ENCODE measurements at places on chromosomes 16 and 17.

DNA sequence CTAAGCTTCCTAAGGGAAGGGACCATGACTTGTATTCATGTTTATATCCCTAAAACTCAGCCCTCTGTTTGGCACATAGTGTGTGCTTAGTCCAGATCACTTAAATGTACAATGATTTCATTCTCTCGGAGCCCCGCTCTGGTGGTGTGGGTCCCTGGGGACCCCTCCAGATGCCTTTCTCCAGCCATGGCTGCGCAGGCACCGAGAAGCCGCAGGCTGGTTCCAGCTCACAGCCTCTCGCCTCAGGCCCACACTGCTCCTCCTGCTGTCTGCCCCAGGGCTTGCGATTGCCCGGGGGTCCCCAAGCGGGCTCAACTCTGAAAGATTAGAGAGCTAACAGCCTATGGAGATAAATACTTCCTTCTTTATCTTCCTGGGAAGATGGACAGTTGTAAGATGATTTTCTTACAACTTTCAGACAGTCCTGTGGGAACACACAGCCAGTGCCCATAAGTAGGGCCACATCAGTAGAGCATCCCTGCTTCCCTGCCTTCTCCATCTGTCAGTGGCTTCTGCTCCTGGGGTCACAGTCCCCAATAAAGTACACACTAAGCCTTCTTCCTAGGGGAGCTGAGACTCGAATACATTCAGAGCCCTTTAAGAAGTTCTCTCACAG lies 66.2 kb downstream of the CENPV start:
- H3K4me1 ChIP-seq, result peaks cover 32% of the 10 kb centered on the region
- H3K4me3 ChIP-seq, result no peak overlapping the region
- H3K36me3 ChIP-seq, result peaks cover 11% of the 10 kb centered on the region

DNA sequence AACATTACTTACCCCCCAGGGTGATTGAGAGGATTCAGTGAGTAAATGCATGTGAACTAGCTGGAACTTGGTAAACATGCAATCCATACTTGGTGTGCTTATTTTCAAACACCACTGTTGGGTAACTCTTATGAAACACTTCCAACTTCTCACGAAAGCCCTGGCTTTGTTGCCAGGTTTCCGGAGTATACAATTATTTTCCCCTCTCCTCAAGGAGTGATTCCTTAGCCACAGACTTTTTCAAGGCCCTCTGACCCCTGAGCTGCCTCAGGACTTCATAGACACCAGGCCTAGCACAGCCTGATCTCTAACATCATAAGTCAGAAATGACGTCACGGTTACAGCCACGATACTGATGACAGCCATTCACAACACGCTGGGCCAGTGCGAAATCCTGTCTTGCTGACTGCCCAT lies 27.6 kb downstream of the HSD17B2 start:
- peaks cover 37% of the 10 kb centered on the region for H3K4me1 ChIP-seq
- no peak overlapping the region for H3K27ac ChIP-seq
- no peak overlapping the region for H3K4me3 ChIP-seq
- peaks cover 15% of the 10 kb centered on the region for H3K27me3 ChIP-seq
- no peak for DNase-seq
- no peaks in the 10 kb centered on the region for H3K36me3 ChIP-seq

DNA sequence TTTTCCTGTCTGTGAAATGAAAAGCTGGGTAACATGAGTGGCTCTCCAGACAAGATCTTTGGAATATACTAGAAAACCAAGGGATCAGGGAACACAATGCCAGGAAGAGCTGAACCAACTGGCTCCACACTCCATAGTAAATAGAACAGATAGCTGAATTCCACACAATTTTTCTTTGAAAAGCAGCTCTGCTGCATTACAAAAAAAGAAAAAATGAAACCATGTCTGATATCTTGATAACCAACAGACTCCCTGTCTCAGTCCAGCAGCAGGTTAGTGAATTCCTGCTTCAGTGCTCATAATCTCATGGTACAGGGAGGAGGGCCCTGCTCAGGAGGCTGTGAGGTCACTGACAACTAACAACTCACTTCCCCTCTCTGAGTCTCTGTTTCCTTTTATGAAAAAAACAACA lies 97.1 kb downstream of the CDH11 start:
- H3K36me3 ChIP-seq, result peaks cover 80% of the 10 kb centered on the region
- peaks cover 13% of the 10 kb centered on the region for H3K4me1 ChIP-seq
- H3K27me3 ChIP-seq, result peaks cover 3% of the 10 kb centered on the region
- no peak for DNase-seq

GRCh38 chr17:74758848-74759168 lies 10.4 kb downstream of the NHERF1 start:
- H3K36me3 ChIP-seq, result no peaks in the 10 kb centered on the region
- peak overlapping the region; percentile 28 for H3K4me3 ChIP-seq
- no peak overlapping the region for H3K27ac ChIP-seq
- no peaks in the 10 kb centered on the region for H3K27me3 ChIP-seq
- DNase-seq, result no peak

DNA sequence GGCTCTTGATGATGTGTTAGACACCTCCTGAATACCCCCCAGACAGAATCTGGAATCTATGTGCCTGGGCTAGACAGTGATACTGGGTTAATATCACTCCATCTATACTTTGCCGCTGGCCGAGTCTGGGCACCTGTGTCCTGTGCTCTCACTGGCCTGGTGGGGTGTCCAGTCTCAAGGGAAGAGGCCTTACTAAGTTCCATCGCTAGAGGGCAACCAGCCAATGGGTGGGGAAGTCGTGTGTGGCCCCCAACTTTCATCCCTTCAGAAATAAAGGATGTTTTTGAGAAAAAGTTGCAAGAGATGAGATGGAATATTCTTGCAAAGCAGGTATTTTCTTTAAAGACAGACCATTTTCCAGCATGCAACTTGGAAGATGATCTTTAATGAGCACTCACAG lies 1.6 kb upstream of the GLP2R start:
- H3K4me3 ChIP-seq, result no peak overlapping the region
- DNase-seq, result no peak
- peaks cover 12% of the 10 kb centered on the region for H3K27me3 ChIP-seq
- H3K36me3 ChIP-seq, result no peaks in the 10 kb centered on the region
- no peak overlapping the region for H3K27ac ChIP-seq

- H3K27ac ChIP-seq, result no peak overlapping the region
- no peak for DNase-seq
- peaks cover 7% of the 10 kb centered on the region for H3K4me1 ChIP-seq
- H3K27me3 ChIP-seq, result no peaks in the 10 kb centered on the region
- peaks cover 88% of the 10 kb centered on the region for H3K36me3 ChIP-seq
- no peak overlapping the region for H3K4me3 ChIP-seq
Measured at GRCh38 chr17:44940317-44940716, 7.3 kb downstream of the KIF18B start.

DNA sequence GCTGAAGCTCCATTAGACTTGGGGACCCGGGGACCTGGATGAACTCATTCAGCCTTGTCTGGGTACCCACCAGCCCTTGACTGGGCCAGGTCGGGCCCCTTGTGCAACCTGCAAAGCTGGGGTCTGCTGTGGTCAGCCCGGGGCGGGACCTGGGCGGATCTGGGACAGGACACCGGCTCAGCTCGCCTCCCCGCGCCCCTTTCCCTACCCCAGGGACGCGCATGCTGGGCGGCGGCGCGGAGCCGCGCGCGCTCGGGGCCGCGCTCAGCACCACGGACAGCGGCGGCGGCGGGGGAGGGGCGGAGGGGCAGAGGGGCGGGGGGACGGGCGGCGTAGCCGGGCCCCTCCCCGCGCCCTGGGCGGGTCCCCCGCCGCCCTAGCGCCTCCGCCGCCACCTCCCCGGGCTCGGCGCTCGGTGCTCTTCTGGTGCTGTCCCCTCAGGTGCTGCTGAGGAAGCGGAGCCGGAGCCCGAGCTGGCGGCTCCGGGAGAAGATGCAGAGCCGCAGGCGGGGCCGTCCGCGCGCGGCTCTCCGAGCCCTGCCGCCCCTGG lies 7.4 kb downstream of the ACD start:
- H3K36me3 ChIP-seq, result no peaks in the 10 kb centered on the region
- H3K4me3 ChIP-seq, result no peak overlapping the region
- H3K27me3 ChIP-seq, result peaks cover 65% of the 10 kb centered on the region

- no peak for DNase-seq
- peaks cover 63% of the 10 kb centered on the region for H3K4me1 ChIP-seq
- peaks cover 5% of the 10 kb centered on the region for H3K27me3 ChIP-seq
- H3K4me3 ChIP-seq, result no peak overlapping the region
- no peak overlapping the region for H3K27ac ChIP-seq
- no peaks in the 10 kb centered on the region for H3K36me3 ChIP-seq
Measured at GRCh38 chr16:83994087-83994486, 26.0 kb downstream of the NECAB2 start.

- H3K4me3 ChIP-seq, result no peak overlapping the region
- no peak for DNase-seq
- no peaks in the 10 kb centered on the region for H3K36me3 ChIP-seq
- no peak overlapping the region for H3K27ac ChIP-seq
- H3K4me1 ChIP-seq, result peaks cover 84% of the 10 kb centered on the region
- H3K27me3 ChIP-seq, result peaks cover 5% of the 10 kb centered on the region
Measured at GRCh38 chr17:57902800-57903759, 52.1 kb downstream of the CUEDC1 start.

DNA sequence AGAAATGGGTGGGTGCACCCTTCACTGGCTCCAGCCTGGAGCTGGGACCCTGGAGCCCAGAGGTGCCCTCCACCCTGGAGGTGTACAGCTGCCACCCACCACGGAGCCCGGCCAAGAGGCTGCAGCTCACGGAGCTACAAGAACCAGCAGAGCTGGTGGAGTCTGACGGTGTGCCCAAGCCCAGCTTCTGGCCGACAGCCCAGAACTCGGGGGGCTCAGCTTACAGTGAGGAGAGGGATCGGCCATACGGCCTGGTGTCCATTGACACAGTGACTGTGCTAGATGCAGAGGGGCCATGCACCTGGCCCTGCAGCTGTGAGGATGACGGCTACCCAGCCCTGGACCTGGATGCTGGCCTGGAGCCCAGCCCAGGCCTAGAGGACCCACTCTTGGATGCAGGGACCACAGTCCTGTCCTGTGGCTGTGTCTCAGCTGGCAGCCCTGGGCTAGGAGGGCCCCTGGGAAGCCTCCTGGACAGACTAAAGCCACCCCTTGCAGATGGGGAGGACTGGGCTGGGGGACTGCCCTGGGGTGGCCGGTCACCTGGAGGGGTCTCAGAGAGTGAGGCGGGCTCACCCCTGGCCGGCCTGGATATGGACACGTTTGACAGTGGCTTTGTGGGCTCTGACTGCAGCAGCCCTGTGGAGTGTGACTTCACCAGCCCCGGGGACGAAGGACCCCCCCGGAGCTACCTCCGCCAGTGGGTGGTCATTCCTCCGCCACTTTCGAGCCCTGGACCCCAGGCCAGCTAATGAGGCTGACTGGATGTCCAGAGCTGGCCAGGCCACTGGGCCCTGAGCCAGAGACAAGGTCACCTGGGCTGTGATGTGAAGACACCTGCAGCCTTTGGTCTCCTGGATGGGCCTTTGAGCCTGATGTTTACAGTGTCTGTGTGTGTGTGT lies 46.8 kb downstream of the IL21R start:
- H3K27ac ChIP-seq, result no peak overlapping the region
- H3K27me3 ChIP-seq, result peaks cover 2% of the 10 kb centered on the region
- H3K4me1 ChIP-seq, result peaks cover 38% of the 10 kb centered on the region
- H3K36me3 ChIP-seq, result no peaks in the 10 kb centered on the region

All from nephron progenitor cell (in vitro differentiated cells).